Stimulated activated CD8-positive, alpha-beta memory T cell treated with anti-CD3 and anti-CD28 coated beads, Interleukin-7, amount 100 ng/mL, for 1 hour (primary cell): ENCODE measurements at places on chromosomes 11 and 22.
A peak's percentile ranks its signal among the peaks of the same experiment; 100 is the strongest.

- DNase-seq: no peak
Observed at GRCh38 chr11:3637201-3637600, 4.6 kb downstream of the ART5 start.

DNA sequence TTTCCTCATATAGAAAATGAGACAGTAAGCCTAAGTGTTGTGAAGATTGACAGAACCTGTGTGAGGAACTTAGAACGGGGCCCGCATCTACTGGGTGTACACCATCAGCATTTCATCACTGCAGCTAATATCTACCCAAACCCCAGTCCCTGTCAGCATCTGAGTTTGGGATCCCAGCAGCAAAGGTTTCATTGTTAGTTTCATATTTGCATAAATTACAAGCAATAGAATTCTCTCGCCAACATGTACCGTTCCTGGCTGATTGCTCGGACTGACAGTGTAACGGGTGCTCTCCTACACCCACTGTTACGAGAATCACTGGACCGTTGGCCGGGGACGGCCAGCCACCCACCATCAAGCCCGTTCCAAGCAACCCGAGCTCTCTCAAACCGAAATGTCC is 10.4 kb upstream of the TMPRSS6 start:
- no peak for DNase-seq

- DNase-seq: no peak
Observed at GRCh38 chr11:86672007-86672621, at the start of gene ME3. ME3 (minus strand) TSS chr11:86672616.

GRCh38 chr11:64764753-64765152 is 5.0 kb upstream of the PYGM start:
- DNase-seq: no peak

DNA sequence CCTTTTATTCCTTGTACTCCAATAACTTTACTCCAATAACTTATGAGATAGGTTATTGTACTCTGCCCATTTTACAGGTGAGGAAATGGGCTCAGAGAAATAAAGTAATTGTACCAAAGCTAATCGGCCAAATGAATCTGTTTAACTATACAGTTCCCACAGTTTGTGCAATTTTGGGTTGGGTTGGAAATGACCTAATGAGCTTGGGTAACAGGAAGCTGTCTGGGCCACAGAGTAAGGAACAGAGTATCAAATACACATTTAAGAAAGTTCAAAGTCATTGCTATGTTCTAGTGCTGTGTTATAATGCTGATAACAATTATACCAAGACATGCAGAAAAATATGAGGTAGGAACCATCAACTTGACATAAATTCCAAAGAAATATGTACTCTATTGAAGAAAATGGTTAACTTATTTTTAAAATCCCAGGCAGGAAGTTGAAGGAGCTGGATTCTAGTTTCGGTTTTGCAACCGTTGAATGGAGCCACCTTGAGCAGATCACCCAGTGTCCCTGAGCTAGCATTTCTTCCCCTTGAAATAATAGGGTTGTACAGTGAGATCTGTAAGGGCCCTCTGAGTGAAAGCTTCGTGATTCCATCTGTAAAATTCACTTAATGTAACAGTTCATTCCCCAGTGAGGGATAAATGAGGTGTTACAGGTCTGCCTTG is 360.9 kb upstream of the NARS2 start:
- no peak for DNase-seq

DNA sequence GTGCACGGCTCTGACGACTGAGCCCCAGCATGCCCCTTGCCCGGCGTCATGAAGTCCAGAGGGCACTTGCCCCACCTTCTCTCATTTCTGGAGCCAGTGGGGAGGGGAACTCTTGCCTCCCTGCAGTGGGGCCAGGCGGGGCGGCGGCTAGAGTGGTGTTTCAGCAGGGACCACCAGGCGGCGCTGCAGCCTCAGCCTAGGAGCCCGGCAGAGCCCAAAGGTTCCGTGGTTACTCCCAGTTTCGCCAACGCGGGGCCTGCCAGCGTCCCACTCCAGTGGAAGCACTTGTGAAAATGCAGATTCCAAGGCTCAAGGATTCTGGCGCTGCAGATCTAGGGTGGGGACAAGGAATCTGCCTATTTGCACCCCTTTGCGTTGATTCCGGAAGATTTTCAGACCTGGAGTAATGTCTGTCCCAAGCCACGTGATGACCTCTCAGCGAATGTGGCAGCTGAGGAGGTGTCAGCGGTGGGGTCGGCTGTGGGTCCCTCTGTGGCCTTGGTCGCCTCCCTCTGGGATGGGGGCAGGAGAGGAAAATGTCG is 55.7 kb downstream of the CD82 start:
- DNase-seq: no peak

DNA sequence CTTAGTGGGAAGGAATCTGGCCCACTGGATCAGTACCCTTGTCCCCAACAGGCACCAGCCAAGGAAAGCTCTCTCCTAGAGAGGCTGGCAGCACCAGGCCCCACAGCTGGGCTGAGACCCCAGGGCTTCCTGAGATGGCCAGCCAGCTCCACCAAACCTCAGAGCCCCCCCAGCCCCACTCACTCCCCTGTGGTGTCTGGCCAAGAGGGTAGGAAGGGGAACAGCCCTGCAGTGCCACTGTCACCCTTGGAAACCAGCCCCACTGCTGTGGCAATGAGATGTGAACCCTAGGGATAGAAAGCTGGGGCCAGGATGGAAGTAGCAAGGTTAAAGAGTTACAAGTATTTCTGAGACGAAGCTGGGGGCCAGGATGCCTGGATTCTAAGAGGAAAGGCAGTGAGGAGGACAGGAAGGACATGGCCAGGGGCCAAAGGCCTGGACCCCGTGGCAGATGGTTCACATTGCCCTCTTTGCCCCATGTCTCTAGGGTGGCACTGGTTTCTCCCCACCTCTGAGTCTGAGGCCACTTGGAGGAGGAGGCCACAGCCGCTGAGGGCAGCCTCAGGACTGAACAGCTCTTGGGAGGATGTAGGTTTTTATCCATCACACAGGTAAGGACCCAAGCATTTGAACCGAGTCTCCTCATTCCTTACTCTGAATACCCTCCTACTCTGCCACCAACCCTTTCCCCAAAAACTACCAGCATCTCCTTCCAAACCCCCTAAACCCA is 28.8 kb downstream of the NRXN2 start:
- DNase-seq: no peak

DNA sequence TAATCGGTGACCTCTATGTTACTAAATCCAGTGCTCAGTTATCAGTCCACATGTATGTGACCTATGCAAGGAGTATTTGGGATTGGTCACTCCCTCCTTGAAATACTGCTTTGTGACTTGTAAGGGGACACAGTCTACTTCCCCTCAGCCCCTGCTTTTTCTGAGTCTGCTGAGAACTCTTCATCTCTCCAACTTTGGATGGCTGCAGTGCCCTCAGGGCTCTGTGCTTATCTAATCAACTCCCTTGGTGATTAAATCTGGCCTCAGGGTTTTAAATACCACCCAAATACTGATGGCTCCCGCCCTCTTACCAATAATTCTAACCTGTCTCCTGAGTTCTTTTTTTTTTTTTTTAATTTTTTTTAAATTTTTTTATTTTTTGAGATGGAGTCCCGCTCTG is 40.2 kb downstream of the FAM118A start:
- no peak for DNase-seq

DNA sequence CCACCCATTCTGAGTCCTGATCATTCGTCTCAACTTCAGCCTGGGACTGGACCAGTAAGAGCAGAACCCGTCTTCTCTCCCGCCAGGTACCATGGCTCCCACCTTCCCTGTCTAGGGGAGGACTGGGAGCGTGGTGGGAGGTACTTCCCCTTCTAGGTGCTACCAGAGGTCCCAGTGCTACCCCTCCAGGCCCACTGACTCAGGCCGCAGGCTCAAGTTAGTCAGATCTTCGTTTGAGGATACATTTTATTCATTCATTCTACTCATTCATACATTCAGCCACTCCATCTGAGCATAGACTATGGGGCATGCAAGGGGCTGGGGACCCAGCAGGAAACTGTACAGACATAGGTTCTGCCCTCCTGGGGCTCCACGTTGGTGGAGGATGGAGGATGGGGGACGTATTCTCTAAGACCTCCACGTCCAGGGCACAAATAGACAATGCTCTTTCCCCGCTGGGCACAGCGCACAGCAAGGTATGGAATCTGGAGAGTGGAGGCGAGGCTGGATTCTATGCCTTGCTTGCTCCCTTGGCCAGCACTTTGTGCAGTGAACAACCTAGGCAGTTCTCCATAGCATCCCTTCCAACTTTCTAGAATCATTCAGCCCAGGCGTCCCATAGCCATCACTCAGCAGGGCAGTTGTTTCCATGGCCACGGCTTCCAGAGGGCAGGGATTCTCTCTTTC is 1.0 kb upstream of the RAB3IL1 start:
- no peak for DNase-seq

- DNase-seq: no peak
Observed at GRCh38 chr11:126394036-126394435, 38.5 kb downstream of the ST3GAL4 start.

DNA sequence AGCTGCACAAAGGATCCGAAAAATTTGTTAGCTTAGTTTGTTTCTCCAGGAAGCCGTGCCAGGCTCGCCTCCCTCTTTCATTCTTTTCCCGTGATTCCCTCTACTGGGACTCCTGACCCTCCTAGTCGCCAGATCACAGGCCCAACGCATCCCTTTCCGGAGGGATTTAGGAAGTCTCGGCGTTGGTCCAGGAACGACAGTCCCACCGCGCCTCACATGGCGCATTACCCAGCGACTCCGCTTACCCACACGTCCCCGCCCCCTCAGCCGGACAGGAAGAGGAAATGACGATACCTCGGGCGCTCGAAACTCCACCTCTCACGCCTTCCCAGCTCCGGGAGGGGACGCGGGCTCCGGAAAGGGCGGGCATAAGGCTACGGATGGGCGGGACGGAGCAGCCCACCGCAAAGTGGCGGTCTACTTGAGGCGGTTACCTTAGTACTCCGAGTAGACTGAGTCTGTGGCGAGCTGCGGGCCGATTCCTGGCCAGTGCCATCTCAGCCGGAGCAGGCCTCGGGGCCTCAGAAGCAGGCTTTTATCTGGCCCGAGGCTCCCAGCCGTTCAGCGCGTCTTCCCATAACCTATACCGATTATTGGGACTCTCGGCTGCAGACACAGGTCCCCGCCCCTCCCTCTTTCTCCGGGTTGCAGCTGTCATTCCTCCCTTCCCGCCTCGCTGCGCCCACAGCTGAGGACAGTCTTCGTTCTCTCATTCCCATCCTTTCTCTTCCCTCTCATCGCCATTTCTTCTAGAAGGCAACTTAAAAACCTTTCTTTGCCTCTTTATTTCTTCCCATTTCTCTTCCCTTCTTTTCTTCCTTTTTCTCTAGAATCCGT is at the start of gene CCDC15:
Gene CCDC15, plus strand, starts transcription at position 450 of the 837 bp plus-strand sequence. CDS start 531 bp downstream, outside the sequence.
- DNase-seq: peak; percentile 91

DNA sequence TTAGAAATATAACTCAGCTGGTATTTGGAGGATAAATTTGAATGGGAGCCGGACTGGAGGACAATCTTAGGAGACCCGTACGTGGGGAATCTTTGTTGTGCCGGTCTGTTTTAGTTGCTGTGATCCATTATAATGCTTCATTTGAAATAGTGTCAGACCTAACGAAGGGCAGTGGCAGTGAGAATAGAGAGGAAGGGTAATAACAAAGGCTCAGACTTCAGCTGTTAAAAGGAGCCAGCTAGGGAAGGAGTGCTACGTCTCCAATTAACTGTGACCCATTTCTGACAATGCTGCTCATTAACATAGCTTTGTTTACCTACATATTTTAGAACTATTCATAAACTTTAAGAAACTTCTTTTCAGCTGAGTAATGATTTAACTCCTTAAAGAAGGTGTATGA is 246.9 kb downstream of the OPCML start:
- DNase-seq: no peak

DNA sequence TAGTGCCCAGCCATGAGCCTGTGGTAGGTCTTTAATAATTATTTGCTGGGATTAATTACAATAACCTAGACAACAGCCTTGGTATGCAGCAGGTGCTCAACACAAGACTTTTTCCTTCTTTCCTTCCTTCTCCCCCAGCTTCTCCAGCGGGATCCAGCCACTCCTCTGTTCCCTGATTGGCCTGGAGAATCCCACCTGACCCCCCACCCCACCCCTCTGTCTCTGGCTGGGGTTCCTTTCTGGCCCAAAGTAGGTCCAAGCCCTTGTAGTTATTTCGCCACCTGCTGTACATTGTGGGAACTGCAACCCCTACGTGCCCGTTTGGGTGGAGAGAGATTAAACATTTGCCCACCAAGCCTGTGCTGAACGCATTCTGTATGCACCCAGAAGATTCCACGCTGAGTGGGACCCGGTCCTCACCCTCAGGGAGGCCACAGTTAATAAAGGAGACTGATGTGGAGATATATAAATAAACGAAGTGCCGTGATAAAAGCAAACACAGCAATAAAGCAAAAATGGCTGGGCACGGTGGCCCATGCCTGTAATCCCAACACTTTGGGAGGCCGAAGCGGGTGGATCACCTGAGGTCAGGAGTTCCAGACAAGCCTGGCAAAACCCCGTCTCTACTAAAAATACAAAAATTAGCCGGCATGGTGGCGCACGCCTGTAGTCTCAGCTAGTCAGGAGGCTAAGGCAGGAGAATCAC is 32.1 kb upstream of the DGKZ start:
- peak; percentile 55 for DNase-seq

GRCh38 chr11:122076512-122077120 is 39.4 kb downstream of the BLID start:
- DNase-seq: no peak

DNA sequence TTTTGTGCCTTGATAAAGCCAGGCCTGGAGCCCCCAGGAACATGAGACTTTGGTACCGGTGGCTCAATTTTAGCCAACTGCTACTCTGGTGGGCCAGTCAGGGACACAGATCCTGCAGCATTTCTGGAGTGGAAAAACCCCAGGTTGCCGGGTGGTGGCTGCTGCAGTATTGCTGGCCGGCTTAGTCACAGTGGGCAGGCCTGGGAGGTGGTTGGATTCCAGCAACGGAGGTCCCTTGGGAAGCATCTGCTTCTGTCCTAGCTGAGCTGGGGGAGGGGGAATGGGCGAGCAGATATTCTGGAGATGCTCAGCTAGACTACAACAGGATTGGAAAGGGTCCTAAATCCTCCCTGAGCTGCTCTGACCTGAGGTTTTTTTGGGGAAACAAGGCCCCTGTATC is 31.6 kb upstream of the ACCSL start:
- no peak for DNase-seq

- no peak for DNase-seq
Observed at GRCh38 chr11:93474123-93474522, 69.1 kb downstream of the SMCO4 start.

- DNase-seq: no peak
Observed at GRCh38 chr11:103618528-103618927, 417.9 kb upstream of the DDI1 start.

DNA sequence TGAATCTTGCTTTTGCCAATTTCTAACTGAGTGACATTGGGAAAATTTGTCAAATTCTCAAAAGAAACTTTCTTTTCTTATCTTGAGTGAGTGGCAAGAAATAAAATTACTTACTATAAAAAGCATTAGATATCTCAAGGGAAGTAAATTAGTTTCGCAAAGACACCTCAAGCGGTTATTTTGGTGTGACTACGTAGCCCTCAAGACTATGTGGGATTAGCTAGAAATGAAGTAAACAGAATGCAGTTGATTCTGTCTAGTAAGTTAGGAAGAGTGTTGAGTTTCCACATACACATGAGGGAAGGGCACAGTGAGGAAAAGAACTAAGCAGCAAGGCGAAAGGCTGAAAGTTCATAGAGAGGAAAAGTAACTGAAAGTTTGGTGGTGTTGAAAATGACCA is 28.3 kb upstream of the MS4A6A start:
- no peak for DNase-seq
